ENCODE measurements at places on chromosomes 12 and 14. TPM values are rescaled to one million over a fixed set of nuclear protein-coding genes. Genes with fewer than 3 reads are reported as not detected.
A peak's percentile ranks its signal among the peaks of the same experiment; 100 is the strongest.

Gene NEUROD4
- polyA plus RNA-seq: not detected

Gene KRT6C
- polyA plus RNA-seq: not detected

Gene SLC6A12
- 0.96 TPM for polyA plus RNA-seq

Gene SMCO2
- 0.37 TPM for polyA plus RNA-seq

Gene PTHLH
- 4.4 TPM for polyA plus RNA-seq

Gene CLEC9A
- polyA plus RNA-seq: 2.5 TPM

Gene OR4N5
- polyA plus RNA-seq: not detected

Gene CNTN1
- 32.6 TPM for polyA plus RNA-seq

Gene CATSPERB
- 0.64 TPM for polyA plus RNA-seq

Gene IFI27
- polyA plus RNA-seq: 32.2 TPM

Gene LGR5
- 5.1 TPM for polyA plus RNA-seq

Gene SYT1
- polyA plus RNA-seq: 2.7 TPM

- peak; percentile 74 for DNase-seq
These were observed at the start of gene DYRK4 for GRCh38 chr12:4562034-4562657. Gene DYRK4 (plus strand): TSS chr12:4562208. CDS start chr12:4562246, 38 bp downstream.

- DNase-seq: peak; percentile 91
These were observed 93.5 kb downstream of the LRRC74A start for GRCh38 chr14:76919431-76920330.

- DNase-seq: no peak
These were observed 293.7 kb upstream of the CLEC14A start for GRCh38 chr14:38549564-38549963.

GRCh38 chr12:104242546-104243206 is 27.1 kb downstream of the TXNRD1 start:
- no peak for DNase-seq

GRCh38 chr12:19058235-19059021 is 71.1 kb upstream of the PLEKHA5 start:
- no peak for DNase-seq

GRCh38 chr14:99568567-99569560 is 35.1 kb downstream of the CCDC85C start:
- no peak for DNase-seq

DNA sequence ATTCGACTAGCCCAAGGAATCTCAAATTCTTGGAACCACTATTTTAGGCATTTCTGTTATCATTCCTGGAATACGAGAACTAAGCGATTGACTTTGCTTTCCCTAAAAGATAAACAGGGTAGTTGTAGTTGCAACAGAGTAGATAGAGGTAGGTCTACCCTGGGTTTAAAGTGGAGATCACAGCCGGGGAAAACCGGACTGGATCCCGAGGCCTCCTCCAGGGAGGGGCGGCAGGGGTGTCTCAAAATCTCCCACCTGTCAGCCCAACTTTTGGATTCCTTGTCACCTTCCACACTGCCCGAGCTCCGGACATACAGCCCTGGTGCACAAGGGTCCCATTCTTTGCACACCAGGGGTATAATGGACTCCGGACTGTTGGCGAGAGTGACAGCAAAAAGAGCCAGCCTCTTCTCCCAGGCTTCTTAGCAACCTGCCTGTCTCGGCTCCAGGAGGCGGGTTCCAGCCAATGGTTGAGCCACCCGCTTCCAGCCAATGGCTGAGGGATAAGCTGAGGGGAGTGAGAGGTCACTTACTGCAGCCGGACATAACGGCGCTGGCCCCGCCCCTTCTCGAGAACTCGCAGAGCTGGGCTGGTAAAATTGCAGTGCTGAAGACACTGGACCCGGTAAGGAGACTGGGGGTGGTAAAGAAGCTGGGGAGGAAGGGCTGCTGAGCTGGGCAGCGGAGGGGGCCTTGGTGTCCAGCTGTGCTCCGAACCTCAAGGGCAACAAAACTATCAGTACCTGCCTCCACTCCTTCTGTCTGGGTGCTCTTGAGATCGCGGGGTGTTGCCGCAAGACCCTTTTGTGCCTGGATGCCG is at the start of gene SUOX:
Gene SUOX (plus strand): TSS at position 562 of the 820 bp plus-strand sequence. CDS start 4,946 bp downstream, outside the sequence.
- DNase-seq: peak; percentile 94

GRCh38 chr14:77322951-77323350 is 2.1 kb downstream of the GSTZ1 start:
- no peak for DNase-seq

GRCh38 chr12:71746974-71747611 is 7.6 kb upstream of the RAB21 start:
- DNase-seq: peak; percentile 29

- DNase-seq: no peak
These were observed 909.4 kb upstream of the LRFN5 start for GRCh38 chr14:40697231-40697630.

DNA sequence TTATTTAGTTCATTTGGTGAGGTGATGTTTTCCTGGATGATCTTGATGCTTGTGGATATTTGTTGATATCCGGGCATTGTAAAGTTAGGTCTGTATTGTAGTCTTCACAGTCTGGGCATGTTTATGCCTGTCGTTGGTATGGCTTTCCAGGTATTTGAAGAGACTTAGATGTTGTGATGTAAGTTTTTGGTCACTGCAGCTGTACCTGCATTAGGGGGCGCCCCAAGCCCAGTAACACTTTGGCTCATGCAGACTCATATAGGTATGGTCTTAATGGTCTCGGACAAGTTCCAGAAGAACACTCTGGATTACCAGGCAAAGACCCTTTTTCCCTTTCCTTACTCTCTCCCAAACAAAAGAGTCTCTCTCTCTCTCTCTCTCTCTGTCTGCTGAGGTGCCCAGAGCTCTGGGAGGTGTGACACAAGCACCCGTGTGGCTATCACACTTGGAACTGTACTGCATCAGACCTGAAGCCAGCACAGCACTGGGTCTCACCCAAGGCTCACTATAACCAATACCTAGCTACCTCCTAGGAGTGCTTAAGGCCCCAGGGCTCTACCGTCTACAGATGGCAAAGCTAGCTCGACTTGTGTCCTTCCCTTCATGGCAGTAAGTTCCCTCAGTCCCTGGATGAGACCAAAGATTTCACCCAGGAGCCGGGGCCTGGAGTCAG is 425.8 kb upstream of the ATXN7L3B start:
- no peak for DNase-seq

DNA sequence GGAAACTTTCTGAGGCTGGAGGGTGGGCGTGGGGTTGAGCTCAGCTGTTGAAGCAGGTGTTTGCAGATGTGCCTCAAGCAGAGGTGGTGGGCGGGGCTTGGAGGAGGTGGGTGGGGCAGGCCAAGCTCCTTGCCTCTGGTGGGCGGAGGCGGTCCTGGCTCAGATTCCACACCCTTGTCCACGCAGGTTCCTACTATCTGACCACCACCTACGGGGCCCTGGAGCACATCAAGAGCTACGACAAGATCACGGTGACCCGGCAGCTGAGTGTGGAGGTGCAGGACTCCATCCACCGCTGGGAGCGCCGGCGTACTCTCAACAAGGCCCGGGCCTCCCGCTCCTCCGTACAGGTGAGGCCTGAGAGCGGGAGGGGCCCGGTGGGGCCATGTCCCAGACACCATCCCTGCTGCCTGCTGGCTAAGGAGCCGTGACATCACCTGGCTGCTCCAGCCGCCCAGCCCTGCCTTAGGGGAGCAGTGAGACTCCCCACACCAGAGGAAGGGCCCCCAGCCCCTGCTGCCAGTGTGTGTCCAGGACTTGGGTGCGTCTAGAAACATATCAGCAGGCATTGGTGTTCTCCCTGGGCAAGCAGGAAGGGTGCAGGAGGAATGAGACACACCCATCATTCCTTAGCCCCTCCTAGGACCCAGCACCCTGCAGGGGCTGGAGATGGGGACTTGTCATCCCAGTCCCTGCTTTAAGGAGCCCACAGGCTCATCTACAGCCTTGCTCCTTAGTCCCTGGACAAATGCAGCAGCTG is 63.4 kb downstream of the LGMN start:
- DNase-seq: no peak

DNA sequence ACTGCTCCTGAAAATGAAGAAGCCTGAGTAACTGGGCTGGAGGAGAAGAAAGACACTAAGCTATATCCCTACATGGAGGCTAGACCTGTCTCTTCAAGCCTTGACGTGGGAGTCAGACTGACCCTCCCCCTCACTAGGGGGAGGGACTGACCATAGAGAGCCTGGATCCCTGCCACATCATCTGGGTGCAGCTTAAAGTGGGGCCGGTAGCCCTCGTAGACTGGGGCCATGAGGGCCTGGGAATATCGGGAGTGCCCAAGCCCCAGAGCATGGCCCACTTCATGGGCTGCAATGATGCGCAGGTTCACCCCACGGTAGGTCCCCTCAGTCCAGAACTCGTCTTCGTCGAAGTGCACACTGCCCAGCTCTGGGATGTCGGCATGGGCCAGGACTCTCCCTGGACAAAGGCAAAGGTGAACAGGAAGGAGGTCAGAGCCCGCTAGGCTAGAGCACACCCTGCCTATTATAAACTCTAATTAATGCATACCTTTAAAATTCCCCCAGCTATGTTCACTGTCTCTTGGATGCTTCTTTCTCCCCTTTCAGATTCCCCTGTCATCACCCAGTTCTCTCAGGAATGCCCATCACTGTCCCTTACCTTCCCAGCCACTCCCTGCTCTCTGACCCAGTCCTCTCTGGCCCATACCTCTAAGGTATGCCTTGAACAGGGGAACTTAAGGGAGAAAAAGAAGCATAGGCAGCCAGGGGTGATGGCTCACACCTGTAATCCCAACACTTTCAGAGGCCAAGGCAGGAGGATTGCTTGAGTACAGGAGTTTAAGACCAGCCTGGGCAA is 3.2 kb downstream of the MMP19 start:
- DNase-seq: no peak

DNA sequence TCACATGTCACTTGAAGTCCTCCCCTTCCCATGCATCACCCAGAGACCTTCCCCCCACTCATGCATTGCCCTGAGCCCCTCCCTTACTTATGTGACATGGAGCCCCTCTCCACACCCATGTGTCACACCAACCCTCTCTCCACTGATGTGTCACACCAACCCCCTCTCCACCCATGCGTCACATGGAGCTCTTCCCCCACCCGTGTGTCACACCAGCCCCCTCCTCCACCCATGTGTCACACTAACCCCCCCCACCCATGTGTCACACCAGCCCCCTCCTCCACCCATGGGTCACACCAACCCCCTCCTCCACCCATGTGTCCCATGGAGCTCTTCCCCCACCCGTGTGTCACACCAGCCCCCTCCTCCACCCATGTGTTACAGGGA is 30.4 kb downstream of the RTL1 start:
- DNase-seq: no peak

GRCh38 chr12:2759733-2760132 is 35.0 kb upstream of the FKBP4 start:
- no peak for DNase-seq

DNA sequence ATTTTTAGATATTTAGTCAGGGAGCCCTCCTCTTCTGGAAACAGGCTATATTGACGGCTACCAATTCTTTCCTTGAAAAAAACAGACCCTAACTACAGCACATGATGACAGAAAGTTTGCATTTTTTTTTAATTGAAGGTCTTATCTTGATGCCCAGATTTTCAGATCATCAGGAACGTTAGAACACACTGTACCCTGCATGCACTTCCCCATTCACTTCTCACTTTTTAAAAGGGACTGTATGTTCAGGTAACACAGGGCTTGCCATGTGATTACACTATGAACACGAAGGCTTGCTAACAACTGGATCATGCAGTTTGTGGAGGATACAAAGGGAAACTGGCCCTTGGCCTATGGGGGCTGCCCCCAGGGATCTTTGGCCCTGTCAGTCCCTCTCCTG is 92.6 kb downstream of the RPS29 start:
- no peak for DNase-seq

DNA sequence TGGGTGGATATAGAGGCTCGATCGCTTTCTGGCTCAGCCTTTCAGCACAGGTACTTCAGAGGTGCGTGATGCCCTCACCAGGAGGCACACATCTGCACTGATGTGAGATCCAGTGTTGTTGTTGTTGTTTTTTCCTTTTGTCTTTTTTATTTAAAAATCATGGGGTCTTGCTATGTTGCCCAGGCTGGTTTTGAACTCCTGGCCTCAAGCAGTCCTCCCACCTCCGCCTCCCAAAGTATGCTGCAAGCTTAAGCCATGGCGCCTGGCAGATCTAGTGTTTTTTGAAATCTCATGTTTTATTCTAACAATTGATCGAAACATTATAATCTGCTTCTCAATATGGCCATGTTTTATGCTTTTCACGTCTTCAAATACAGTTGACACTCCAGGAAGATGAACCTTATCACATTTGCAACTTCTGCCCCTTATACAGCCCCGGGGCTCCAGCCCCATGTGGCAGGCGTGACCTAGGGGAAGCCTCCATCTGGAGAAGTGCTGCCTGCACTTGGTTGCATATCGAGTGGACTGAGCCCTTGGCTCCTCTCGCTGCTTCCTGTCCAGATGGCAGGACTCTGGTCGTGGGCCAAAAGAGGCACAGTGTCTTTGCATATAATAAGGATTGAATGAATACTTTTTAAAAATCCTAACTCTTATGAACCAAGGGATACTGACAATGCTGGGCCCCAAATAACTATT is 71.7 kb downstream of the TRAF3 start:
- DNase-seq: no peak

- no peak for DNase-seq
These were observed 8.7 kb upstream of the C1RL start for GRCh38 chr12:7117670-7118069.

DNA sequence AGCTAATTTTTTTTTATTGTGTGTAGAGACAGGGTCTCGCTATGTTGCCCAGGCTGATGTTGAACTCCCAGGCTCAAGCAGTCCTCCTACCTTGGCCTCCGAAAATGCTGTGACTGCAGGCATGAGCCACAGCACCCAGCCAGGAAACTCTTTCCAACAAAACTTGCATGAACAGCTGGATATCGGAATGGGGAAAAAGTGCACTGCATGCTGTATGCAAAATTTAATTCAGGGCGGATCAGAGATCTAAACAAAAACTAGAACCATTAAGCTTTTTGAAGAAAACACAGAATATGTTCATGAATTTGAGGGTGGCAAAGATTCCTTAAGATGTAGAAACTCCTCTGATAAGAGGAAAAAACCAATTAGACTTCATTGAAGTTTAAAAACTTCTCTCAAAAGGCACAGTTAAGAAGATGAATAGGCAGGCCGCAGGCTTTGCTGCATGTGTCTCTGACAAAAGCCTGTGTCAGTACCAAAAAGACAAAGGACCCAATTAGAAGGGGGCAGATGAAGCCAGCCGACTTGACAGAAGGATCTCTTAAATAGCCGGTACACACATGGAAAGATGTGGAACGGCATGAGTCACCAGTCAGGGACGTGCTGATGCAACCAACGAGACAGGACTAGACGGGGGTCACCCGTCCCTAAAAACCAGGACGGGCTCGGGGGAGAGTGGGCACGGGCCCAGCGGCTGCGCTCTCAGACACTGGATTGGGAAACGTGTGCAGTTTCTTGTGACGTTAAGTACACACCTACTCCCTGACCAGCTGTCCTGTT is 34.8 kb upstream of the MMP17 start:
- no peak for DNase-seq

DNA sequence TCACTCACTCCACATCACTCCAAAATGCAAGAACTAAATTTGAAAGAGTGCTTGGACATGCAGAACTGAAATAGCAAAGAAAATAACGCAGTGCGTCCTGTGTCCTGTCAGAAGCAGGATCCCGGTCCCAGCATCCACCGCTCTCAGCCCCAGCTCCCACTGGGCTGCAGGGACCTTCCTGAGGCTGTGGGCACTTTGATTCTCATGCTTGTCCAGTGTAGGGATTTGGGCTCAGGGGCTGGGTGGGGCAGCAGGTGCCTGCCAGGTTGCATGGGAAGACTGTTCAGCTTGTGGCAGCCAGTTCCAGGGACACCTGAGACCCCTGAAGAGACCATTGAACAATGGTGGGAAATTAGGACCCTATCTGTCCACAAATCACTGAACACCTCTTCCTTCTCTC is 140.0 kb upstream of the FKBP4 start:
- DNase-seq: no peak

All from right lung (tissue), 10 donors.